ENCODE measurements at places on chromosomes 11 and 22. TPM values are rescaled to one million over a fixed set of nuclear protein-coding genes. Genes with fewer than 3 reads are reported as not detected.
A peak's percentile ranks its signal among the peaks of the same experiment; 100 is the strongest.

DNA sequence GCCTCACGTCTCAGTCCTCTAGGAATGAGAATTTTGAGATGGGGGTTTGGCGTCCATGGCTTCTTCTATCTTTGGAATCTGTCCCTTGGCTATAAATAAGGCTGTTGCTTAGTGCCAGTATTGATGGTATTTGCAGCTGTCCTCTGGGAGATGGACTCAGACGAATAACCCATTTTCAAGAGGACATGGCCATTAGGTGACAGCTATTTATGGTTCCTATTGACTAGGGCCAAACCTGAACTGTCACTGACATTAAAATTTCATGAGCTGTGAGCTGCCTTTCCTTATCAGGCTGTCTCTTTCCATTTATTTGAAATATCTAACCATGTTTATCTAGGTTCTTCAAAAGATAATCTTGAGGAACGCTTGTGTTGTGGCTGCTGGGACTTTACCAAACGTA is 92.7 kb downstream of the NAV2 start:
- DNase-seq = no peak

DNA sequence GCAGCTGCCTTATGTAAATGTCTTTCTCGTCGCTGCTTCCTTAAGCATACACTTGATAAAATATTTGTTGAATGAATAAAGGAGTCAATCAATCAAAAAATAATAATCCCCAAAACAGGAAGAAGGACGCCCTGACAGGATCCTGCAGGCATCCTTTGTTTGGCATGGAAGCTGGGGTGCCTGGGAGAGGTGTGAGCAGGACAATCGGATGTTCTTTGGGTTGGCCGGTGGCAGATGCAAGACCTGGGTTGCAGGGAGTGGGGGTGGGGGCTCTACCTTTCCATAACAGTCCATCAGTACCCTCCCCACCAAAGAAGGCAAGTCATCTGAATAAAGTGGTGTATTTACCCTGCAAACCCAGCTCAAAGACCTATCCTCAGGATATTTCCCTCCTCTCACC is 1.4 kb upstream of the SHANK2 start:
- DNase-seq = no peak

DNA sequence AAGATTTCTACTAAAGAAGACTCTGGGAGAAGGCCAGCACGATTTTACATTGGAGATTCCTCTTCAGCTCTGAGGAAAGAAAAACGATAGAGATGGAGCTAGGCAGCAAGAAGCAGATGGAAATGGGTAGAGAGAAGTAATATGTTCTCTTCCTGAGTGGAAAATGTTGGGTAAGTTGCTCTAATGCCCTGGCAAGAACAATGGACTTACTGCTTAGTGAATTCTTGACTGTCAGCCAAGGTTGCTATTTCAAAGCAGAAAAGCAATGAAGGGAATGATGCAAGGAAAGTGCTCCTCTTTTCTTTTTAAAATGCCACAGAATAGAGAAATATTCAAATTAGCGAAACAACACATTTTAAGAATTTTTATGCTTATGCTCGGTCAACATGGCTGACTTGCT is 38.4 kb upstream of the CWF19L2 start:
- peak; percentile 64 for DNase-seq

DNA sequence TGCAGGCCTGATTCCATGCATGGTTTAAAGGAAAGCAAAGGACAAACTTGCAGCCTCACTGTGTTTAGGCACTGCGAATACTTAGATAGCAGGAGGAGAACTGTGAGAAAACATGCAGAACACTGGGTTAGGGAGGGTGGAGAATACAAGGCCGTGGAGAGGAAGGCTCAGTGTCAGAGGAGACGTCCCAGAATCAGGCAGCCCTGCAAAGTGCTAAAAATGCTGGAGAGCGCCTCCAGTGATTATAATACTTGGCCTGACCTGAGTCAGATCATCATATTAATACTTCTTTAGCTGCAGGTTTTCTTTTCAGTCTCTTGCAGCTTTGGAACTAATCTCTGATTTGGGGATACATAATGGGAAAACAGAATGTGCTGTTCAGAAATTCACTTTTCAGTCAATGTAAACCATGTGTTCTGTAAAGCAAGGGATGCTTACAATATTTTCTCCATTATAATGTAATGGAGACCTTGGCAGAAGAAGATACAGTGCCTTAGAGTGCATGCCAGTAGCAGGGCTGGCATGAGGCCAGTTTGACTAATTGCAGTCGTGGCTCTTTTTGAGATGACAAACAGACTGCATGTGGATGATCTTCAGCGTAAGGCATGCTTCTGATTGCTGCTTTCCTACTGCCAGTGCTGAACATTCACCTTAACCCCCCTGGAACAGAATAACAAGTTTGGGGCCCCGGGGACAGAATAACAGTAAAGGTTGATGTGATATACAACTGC is 16.8 kb downstream of the EXT2 start:
- peak; percentile 18 for DNase-seq

- no peak for DNase-seq
Measured at GRCh38 chr11:106017093-106017492, 4.9 kb downstream of the MSANTD4 start.

DNA sequence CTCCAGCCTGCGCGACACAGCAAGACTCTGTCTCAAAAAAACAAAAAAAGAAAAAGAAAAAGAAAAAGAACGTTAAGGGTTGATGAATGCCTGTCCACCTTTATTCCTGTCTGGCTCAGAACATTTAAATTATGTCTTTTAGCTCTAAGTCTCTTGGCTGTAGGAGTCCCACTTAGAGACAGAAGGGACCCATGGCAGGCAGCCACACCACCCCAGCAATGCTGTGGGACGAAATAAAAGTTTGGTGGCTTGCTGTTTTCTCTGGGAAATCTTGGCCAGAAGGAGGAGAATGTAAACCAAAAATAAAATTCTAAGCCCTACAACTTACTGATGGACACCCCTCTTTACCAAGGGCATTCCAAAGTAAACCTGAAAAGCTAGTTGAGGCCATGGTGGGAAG is 38.9 kb upstream of the GNAZ start:
- DNase-seq = no peak

Gene DTX4
- total RNA-seq = 49.6 TPM

Gene SCGB2A2
- total RNA-seq = not detected

DNA sequence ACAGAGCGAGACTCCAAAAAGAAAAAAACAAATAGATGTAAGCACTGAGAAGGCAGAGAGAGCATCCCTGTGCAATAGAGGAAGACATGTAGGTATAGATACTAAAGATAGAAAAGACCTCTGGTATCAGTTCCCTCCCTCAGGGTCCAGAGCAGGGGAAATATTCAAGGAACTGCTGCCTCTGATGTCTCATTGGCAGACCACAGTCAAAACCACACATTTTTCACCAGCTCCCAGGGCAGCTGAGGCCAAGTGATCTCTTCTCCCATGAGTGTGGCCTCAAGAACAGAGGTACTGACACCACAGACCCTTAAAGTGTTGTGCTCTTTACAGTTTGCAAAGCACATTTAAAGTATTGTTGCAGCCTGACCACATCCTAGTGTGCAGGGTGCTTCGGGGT is 288.5 kb downstream of the NTM start:
- DNase-seq = no peak

Gene MMP13
- total RNA-seq = not detected

DNA sequence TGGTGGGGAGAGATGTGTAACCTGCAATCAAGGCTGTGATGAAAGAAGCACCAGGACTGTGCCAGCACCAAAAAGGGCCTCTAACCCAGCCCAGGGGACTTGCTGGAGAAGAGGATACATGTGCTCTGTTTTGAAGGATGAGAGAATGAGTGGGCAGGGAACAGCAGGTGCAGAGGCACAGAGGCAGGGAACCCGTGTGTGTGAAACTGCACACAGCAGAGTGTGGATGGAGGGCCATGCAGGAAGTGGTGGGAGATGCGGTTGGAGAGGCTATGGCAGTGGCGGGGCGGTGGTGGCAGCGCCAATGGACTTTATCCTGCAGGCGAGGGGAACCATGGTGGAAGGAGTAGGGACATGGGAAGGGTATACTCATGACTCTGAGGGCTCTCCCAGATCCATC is 25.2 kb upstream of the LRRC32 start:
- DNase-seq = no peak

Gene CCDC116
- total RNA-seq = 0.13 TPM

- DNase-seq = no peak
Measured at GRCh38 chr11:84019571-84020194, 733.5 kb upstream of the CCDC90B start.

Gene OR10A6
- total RNA-seq = not detected

DNA sequence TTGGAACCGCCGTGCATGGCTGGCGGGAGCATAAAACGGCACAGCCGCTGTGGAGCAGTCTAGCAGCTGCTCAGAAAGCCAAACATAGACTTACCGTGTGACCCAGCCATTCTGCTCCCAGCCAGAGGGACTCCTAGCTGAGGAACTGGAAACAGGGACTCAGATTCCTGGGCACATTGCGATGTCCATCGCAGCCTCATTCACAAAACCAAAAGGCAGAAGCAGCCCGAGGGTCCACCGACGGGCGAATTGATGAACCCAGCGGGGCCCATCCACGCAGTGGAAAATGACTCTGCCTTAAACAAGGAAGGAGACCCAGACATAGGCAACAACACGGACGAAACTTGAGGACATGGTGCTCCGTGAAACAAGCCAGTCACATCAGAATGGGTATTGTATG is 5.7 kb upstream of the MUC5B start:
- DNase-seq = no peak

GRCh38 chr11:120060512-120060911 is 77.4 kb downstream of the TRIM29 start:
- DNase-seq = no peak

Data from dermis microvascular lymphatic vessel endothelial cell (primary cell).